Stimulated activated CD4-positive, alpha-beta T cell treated with anti-CD3 and anti-CD28 coated beads, TNF-alpha, amount 100 ng/mL, for 1 hour (primary cell): ENCODE measurements at places on chromosomes 12 and 14.

- no peak for DNase-seq
Measured at GRCh38 chr14:103619057-103619456, 10.0 kb upstream of the KLC1 start.

GRCh38 chr12:5941907-5942306 is 3.2 kb downstream of the ANO2 start:
- no peak for DNase-seq

DNA sequence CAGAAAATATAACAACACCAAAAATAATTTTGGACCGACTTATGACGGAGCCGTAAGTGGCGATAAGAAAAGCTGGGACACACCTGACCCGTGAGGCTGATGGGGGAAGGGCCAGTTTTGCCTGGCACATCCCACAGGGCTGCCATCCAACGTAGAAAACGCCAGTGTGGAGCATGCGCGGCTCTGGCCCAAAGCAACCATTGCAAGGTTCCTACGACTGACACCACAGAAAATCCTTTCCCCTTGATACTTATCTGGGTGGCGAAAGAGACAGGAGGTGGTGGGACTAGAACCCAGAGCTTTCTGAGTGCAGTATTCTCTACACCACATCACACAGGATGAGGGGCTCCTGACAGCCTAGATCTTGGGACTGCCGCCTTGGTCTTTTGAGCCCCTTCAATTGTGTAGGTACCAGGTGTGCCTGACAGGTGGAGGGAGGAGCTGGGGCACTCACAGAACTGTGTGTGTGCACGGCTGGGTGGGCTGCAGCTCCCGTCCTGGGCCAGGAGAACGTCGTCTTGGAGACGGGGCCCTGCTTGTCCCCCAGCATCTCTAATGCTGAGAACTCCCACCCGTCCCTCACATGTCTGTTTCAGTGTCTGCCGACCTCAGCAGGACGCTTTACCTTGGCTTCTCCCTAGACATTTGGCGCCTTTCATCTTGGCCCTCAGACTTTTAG is 17.4 kb upstream of the CACNA2D4 start:
- DNase-seq = no peak

- no peak for DNase-seq
Measured at GRCh38 chr12:97177481-97177880, 270.4 kb downstream of the NEDD1 start.

GRCh38 chr12:5371631-5372030 is 60.3 kb upstream of the NTF3 start:
- no peak for DNase-seq

- no peak for DNase-seq
Measured at GRCh38 chr14:68459480-68460136, 333.3 kb downstream of the ZFP36L1 start.

DNA sequence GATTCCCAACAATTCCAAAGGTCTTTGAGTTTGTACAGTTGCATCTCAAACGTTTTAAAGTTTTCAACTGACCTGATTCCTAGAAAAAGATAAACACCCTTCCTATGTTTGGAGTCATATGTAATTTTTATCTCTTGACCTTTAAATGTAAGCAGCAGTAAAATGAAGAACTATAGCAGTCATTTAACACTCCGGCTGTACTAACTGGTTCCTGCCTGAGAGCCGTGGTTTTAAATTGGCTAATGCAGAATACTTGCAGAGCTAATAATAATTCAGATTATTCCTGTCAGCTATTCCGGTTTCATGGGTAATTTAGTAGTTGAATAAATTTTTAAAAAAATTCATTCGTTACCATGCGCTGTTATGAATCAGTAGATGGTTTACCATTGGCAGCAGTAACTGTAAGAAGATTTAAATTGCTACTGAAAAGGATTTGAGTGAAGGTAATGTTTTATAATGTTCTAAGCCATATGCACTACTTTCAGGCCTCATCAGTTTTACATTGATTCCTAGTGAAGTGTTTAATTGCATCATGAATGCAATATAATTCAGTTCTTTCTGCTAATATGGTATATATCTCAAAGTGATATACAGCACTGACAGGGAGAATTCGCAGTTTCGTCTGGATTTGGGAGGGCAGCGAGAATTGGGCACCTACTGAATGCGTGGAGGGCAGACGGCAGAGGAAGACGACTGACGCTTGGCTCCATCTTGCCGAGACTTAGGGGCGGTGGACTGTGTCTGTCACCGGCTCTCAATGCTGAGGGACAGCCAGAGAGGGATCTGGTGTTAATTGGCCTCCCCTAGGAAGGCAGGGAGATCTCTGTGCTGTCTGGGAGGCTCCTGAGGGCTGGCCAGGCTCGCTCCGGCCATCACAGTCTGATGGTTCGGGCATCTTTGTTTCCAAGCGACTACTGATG is 217.7 kb downstream of the PHETA1 start:
- no peak for DNase-seq

- DNase-seq = no peak
Measured at GRCh38 chr12:54038284-54038870, 5.5 kb downstream of the HOXC5 start.

DNA sequence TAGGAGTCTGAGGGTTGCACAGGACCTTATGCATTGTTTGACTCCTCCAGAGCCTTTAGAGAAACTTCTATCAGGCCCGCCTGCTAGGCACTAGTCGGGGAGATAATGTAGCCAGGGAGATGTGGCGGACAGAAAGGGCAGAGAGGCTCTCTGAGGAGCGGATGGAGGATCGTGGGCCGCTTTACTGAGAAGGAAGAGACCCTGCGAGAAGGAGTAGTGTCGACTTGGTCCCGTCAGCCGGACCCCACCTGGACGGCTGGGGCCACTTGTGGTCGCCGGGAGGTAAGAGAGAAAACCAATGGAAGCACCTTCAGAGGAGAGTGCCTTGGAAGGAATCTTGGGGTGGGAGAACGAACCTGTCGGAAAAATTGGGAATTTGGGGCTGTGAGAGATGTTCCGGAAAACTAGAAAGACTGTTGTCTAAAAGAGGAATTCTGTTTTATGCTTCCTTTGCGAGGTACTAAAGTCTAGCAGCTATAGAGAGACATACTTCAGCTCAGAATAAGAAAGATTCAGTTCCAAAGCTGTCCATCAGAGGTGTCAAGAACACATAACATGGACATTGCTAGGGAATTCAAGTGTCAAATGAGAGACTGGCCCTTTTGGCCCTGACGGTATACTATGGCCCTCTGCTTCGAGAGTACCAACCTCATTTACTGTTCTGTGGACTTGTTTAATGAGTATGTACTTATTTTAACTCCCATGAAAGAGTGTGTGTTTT is 660 bp upstream of the MCRS1 start:
- no peak for DNase-seq

DNA sequence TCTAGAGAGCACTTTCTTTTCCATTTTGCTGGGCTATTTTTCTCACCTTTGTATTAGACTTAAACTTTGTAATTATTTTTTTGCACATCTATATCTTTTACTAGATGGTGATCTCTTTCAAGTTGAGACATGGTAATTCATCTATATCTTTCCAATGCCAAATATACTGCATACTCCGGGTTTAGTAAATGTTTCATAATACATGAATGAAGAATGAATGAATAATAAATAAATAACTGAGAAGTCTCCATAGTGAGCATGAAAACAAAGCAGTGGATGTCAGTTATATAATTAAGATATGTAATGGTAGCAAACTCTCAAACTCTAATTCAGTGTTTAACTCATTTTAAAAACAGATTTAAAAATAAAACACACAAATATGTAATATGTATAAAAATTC is 342.5 kb upstream of the KITLG start:
- no peak for DNase-seq

DNA sequence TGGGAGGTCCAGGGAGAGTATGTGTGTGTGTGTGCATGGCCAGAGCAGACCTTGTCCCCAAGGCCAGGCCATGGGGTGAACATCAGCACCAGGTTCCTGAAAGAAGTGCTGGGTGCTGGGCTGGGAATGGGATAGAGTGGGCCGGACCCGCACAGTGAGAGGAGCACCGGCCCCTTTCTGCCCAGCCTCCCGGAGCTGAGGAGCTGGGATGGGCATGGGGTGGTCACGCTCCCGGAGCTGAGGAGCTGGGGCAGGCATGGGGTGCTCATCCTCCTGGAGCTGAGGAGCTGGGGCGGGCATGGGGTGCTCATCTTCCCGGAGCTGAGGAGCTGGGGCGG is 83.3 kb downstream of the B4GALNT3 start:
- DNase-seq = no peak

DNA sequence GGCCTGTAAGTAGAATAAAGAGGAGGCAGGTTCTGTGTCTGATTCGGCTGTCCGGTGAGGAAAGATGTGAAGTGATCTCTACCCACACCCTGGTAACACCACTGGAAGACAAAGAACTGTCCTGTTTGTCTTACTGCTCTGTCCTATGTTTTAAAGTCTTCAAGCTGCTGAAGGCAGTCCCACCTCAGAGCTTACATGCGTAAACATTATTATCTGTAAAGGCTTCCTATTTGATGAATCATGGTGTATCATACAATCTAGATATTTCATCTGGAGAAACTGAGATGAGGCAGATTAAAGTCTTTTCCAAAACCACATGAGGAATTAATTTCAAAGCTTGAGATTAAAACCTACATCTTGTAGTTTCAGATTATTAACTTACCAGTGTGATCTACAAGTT is 427.6 kb downstream of the ZFP36L1 start:
- no peak for DNase-seq

GRCh38 chr14:74609721-74610120 is 2.3 kb downstream of the LTBP2 start:
- no peak for DNase-seq

DNA sequence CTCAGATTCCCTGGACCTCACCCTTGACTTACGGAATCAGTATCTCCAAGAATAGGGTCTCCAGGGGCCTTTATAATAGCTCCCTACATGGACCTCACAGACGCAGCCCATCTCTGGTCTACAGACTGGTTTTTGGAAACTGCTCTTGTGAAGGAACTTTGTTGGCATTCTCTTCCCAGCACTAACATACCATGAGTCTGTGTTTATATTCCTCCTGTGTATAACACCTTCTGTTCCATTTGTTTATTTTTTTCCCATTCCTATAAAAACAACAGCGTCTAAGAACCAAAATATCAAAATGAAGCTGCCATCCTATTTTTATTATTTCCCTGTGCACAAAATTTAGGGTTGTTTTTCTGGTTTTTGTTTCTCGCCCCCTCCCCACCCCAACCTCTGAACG is 131.1 kb downstream of the NEDD1 start:
- DNase-seq = no peak

- DNase-seq = no peak
Measured at GRCh38 chr12:48969160-48969771, 2.3 kb downstream of the WNT10B start.

DNA sequence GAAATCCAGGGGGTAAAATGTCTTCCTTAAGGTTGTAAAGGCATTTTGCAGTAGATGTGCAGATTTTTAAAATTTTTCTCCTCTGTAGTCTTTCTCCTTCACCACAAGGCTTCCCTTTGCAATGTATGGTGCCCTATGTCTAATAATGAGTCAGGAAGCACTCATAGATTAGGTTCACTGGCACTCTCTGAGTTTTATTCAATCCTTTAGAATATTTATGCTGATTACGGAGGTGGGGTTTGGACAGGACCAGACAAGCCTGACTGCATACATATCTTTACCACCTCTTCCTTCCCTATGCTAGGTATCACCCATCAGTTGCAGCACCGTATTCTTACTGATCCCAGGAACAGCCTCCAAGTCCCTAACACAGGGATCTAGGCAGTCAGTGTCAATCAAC is 99.5 kb downstream of the NEDD1 start:
- DNase-seq = no peak

DNA sequence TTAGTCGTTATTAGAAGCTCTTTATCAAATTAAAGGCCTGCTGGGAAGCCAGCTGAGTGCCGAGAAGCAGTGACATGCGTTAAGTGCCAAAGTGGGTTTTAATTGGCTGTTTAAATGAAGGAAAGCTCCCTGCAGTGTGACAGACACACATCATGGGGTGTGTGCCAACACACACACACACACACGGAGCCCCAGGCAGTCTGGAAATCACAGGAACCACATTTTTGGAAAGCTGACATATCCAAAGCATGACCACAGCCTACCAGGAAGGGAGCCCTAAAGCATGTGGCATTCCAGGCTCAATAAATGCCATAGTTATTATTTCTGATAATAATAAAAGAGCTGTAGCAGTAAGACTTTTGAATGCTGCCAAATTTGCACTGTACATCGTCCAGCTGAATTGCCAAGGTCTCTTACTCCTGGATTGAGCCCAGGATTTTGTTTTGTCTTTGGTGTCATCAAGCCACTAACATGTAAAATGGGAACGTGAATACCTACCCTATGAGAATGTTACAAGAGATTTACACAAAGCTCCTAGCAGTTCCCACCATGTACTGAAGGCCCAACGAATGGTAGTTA is 135.1 kb downstream of the TMEM30B start:
- no peak for DNase-seq

- no peak for DNase-seq
Measured at GRCh38 chr14:26143057-26143456, 454.8 kb downstream of the NOVA1 start.

DNA sequence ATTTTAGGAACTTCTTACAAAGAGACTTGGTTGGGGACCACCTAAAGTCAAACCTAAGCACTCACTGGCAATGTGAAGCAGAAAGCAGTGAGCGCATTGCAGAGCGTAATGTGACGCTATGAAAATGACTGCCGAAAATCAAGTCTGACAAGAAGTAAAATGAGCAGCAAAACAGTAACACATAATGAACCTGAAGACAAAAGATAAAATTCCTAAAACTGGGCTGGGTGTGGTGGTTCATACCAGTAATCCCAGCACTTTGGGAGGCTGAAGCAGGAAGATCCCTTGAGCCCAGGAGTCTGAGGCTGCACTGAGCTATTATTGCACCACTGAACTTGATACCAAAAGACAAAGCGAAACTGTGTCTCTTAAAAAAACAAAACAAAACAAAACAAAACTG is 16.5 kb downstream of the CORO1C start:
- no peak for DNase-seq

DNA sequence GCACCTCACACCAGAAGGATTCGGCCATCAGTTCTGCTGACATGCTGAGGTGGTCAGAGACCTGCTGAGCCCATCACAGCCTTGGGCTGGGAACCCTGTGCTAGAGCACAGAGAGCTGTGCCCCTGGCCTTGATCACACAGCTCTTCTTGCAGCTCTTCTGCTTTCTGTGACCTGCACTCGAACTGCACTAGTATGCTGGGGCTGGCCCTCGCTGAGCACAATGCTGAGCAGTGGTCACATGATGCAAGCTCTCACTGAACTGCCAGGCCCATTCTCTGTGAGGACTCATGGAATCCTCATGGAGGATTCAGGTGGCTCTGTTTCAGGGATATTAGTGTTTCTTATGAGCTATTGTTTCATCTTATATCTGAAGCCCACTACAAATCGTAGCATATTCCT is 22.5 kb downstream of the FBXO21 start:
- DNase-seq = no peak
